Thymus (tissue), 14 donors: ENCODE measurements at places on chromosomes 7 and 10.

DNA sequence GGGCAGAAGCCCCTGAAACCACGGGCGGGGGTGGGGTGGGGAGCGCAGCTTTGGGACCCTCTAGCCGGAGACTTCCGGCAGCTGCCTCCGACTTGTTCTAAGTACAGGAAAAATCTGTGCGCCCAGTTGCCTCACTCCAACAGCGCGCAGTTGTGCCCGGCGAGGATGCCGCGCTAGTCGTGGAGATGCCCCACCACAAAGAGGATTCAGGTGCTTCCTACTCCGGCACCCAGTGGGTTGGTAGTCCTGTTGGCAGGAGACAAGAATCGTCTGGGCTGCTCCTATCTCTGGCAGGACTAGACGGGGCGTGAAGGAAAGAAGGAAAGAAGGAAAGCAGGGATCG lies 465 bp upstream of the NPY start:
- DNase-seq = no peak

- DNase-seq = no peak
Observed at GRCh38 chr10:96587264-96588059, 650 bp upstream of the TM9SF3 start.

DNA sequence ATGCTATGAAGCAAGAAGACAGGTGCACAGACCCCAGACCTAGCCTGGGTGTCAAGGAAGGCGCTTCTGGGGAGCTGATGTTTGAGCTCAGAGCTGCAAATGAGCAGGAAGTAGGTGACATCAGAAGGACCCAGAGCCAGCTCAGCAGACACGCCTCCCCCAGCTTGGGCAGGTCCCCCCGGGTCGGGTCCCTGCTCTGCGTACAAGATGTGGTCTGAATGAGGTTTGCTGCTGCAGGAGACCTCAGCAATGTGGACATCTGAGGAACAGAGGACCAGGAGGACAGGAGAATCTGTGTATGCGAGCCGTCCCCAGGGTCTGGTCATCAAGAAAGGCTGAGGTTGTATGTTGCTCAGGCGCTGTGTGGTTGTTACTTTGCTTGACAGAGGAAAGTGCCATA lies 51.8 kb downstream of the TACC2 start:
- DNase-seq = no peak

DNA sequence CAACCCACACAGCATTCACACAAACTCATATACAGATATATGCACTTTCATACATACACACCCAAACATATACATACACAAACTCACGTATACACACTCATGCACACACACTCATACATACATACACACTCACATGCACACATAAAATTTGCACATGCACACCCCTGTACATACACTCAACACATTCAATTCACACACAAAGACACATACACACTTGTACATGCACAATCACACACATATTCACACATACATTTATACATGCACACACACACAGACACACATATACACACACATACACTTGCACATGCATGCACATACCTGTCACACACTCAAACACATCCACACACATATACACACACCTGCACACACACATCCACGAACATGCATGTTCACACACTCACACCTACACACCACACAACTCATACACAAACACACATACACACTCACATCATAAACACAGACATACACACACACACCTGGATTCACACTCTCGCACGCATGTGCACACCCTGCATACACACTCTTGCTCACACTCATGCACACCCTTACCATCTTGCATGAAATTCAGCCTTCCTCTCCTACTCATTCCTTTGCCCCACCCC lies 451.2 kb downstream of the GRID1 start:
- DNase-seq = no peak

DNA sequence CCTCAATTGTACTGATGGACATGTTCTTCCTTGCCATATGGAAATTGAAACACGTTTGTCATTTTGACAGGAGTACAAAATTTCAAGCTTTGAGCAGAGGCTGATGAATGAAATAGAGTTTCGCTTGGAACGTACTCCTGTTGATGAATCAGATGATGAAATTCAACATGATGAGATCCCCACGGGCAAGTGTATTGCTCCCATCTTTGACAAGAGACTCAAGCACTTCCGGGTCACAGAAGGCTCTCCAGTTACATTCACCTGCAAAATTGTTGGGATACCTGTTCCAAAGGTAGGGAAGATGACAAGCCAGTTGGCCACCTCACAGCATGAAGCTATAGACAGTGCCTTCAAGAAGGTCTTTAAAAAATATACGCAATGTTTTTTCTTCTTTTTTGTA lies 43.1 kb downstream of the ATOH7 start:
- no peak for DNase-seq

- no peak for DNase-seq
Observed at GRCh38 chr7:78264105-78264504, 465.5 kb downstream of the PHTF2 start.

- no peak for DNase-seq
Observed at GRCh38 chr7:44067064-44067951, 1.9 kb upstream of the PGAM2 start.

DNA sequence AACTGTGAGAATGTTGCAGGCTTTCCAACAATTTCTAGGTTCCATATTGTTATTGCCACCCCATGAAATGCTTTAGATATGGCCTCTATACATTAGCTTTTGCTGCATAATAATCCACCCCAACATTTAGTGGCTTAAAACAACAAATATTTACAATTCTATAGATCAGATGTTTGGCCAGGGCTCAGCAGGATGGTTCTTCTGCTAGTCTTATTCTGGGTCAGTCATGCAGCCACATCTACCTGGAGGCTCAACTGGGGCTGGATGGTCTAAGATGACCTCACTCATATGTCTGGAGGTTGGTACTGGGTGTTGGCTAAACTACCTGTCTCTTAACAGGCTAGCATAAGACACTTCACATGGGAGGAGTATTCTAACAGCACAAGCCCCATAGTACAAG lies 607.3 kb downstream of the LRMDA start:
- DNase-seq = no peak

DNA sequence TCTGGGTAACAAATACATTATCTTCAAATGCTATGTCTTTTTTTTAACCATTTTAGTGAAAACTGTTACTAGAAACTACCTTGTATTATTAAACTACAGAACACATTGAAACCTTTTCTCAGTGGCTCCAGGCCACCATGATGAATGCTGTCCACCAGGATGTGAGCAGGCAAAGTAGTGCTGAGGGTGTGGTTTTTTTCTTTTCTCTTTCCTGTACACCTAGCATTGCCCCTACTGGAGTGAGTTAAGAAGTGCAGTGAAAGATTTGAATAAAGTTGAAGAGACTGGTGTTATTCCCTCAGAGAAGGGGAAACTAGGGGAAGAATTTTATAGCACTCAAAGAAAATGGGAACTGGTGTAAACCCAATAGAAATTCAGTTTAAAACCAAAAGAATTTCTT lies 120.0 kb upstream of the SAMD8 start:
- peak; percentile 24 for DNase-seq

GRCh38 chr10:79123547-79123963 lies 54.8 kb downstream of the ZMIZ1 start:
- no peak for DNase-seq

DNA sequence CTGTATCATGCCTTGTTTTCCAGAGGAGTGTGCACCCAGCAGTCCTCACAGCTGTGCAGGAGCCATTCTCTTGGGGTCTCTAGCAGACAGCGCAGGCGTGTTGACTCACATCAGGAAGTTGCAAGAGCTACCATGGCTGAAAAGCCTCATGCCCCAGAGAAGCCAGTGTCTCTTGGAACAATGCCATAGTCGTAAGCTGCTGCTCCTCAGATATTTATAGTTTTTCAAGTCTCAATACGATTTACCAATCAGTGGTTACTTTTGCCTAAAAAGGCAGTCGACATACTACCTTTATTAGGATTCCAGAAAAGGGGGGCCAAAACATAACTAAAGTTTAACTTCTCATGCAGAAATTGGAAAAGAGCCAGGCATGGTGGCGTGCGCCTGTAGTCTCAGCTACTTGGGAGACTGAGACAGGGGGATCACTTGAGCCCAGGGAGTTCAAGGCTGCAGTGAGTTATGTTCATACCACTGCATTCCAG lies 407.7 kb downstream of the PARD3 start:
- no peak for DNase-seq

GRCh38 chr10:31000071-31000782 lies 31.4 kb downstream of the ZNF438 start:
- DNase-seq = no peak

DNA sequence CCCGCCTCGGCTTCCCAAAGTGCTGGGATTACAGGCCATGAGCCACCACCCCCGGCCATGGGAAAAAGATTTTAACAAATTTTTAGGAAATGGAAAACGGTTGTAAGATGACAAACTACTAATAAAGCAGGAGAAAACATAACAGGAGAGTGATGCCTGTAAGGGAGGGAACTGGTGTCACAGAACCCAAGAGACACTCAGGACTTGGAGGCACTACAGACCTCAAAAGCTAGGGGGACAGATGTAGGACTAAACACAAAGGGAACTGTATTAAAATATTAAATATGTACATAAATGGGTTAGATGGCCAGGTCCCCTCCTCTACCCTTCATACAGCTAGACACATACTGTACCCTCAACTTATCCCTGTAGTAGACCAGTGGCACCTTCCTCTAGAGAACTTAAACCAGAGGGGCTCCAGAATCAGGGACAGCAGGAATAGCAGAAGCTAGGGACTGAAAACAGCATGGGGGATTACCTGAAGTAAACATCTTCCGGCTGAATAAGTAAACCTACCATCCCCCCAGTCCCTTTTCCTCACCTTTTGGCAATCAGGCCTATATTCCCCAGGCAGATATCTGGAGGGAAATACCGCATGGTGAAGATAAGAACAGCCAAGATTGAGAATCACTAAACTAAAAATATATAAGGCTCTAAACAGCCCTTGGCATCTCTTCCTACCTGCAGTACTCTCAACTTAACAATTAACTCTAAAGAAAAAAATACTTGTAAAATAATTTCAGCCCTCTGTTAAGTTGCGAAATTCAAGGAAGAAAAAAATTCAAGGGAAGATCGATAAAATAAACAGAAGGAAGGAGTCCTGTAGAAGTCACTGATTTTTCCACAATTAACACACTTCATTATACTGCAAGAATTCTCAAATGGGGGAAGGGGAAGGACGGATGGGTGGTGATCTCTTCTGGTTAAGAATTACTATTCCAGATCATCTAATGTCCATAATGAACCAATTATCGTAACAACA lies 15.5 kb downstream of the TM9SF3 start:
- no peak for DNase-seq

GRCh38 chr10:62779487-62780248 lies 24.9 kb upstream of the ADO start:
- DNase-seq = no peak

- DNase-seq = no peak
Observed at GRCh38 chr7:119694506-119694905, 578.5 kb upstream of the KCND2 start.

DNA sequence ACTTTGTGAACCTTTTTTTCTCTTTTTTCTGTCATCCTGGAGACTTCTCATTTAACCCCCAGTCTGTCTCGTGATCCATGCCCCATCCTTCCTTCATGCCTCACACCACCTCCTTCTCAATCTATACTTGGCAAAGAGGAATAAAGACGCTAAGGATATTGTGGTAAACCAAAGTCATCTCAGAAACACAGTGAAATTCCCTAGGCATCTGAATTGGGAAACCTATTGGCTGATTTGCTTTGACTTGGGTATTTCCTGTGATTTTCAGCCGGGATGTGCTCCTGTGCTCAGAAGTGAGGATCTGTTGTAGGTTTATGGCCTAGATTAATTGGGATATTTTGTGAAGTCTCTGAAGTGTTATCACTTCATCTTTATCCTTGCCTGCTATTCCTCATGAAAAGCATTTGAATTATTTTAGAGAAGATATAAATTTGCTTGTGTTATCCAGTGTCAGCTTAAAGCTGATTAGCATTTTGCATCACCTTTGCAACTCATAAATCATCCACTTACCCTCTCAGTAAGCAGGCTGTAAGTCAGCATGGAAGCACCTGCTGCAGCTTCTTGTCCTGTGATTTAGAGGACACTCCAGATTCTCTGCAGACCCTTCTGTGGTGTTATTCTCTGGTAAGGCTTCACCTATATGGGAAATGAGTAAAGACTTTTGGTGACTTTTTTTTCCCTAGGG lies 138.0 kb downstream of the AUTS2 start:
- DNase-seq = no peak

DNA sequence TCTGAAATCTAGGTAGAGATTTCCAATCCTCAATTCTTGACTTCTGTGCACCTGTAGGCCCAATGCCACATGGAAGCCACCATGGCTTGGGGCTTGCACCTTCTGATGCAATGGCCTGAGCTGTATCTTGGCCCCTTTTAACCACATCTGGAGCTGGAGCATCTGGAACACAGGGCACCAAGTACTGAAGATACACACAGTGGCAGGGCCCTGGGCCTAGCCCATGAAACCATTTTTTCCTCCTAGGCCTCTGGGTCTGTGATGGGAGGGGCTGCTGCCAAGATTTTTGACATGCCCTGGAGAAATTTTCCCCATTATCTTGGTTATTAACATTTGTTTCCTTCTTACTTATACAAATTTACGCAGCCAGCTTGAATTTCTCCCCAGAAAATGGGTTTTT lies 39.1 kb downstream of the GCC1 start:
- DNase-seq = no peak

- no peak for DNase-seq
Observed at GRCh38 chr10:129912986-129913695, 50.9 kb downstream of the EBF3 start.

DNA sequence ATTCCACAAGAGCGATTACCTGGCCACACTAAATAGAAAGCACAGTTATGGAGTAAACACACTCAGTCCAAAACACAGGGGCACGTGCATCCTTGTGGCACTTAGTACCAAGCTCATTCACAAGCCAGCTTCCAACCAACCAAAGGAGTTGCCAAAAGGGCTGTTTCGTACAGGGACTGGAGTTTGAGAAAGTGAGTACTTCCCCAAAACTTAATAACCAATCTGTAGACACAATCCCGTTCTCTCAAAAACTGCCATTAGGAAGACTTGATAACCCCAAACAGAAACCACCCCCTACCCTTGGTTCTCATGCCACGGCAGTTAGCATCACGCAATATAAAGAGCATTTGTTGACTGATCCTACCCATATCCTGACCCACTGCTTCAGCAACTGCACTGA lies 166.2 kb upstream of the ASAH2 start:
- no peak for DNase-seq

- DNase-seq = no peak
Observed at GRCh38 chr7:149367418-149368180, 93.3 kb downstream of the ZNF777 start.

DNA sequence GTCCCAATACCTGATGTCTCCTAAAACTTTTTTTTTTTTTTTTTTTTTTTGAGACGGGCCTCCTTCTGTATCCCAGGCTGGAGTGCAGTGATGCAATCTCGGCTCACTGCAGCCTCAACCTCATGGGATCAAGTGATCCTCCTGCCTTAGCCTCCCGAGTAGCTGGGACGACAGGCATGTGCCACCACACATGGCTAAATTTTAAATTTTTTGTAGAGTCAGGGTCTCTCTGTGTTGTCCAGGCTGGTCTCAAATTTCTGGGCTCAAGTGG lies 28.4 kb downstream of the GTF2IRD1 start:
- DNase-seq = no peak

DNA sequence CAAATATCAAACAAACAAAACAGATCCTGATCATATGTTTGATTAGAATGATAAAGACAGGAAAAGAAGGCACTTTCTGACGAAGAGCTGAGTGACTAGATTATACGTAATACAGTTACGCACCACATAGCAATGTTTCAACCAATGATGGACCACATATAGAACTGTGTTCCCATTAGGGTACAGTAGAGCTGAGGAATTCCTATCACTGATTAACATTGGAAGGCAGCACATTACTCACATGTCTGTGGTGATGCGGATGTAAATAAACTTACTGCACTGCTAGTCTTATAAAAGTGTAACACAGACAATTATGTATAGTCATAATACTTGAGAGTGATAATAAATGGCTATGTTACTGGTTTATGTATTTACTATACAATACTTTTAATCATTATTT lies 98.3 kb downstream of the PTN start:
- DNase-seq = no peak
